CD4-positive, alpha-beta T cell (primary cell): ENCODE measurements at places on chromosomes 6 and 20. TPM values are rescaled to one million over a fixed set of nuclear protein-coding genes. Genes with fewer than 3 reads are reported as not detected.

DNA sequence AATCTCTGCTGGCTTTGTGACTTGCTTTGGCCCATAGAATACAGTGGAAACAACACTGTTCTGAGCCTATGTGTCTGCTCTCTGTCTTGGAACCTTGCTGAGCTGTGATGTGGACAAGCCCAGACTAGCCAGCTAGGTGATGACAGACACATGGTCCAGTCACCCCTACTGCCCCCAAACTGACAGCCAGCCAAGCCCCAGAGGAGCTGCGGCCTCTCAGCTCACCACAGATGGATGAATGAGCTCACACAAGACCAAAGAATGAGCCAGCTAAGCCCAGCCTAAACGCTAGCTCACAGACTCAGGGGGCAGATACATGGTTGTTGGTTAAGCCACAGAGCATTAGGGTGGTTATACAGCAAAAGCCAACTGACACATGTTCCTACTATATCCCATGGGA is 4.1 kb downstream of the AARS2 start:
- no peak for DNase-seq

DNA sequence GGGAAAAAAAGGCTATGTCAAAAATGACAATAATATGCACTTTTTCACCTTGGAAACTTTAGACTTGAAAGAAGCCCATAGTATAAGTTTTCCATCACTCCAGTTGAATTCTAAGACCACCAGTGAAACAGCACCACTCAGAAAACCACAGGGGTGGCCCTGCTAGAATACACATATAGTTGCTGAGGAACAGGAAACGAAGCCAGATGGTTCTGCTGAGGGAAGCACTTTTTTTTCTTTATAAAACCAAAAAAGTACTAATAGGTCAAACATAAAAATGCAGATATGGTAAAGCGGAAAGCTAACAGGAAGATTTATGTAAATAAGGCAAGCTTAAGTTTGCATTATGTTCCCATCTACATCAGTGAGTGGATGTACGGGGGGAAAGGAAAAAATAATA is 303.9 kb downstream of the FOXC1 start:
- no peak for DNase-seq

DNA sequence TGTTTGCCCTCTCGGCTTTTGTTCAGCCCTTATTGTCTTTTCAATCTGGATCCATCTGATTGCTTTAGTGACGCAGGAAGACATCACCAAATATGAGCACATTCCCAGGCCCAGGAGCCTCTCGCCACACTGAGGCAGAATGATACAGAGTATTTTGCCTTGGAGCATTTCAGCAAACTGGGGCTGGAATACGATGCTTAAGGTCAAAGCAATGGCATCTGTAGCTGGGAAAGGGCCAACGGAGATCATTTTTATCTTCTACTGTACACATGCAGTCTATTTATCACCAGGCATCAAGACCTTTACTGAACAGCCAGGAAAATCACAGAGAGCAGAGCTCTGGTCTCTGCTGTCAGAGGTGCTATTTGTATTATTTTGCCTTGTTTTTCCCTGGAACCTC is 655.3 kb downstream of the RNF144B start:
- DNase-seq: no peak

- DNase-seq: no peak
Observed at GRCh38 chr20:20594171-20594530, 118.3 kb downstream of the RALGAPA2 start.

DNA sequence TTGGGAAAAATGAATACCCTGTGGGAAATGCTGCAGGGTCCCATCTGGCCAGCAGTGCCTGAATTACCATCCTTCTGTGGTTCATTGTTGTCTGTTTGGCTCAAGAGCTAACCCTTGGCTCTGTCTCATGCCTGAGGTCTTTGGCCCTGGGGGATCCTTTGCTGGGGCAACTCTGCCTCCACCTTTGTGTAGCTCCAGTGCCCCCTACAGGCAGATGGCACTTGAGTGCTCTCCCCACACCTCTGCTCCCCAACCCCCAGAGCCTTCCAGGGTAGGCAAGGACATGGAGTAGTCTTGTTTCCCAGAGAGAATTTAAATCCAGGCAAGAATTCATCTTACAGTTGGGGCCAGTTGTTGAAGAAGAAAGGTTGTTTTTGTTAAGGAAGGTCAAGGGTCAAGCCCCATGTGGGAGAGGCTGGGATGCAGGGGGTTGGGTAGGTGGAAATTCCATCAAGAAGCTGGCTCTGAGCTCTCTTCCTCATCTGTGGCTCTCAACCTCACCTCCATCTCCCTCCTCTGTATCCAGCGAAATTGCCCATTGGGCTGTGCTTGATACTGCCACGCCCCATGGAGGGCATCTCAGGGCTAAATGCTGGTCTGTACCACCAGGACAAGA is 44.2 kb downstream of the ZNF831 start:
- DNase-seq: peak; percentile 90

DNA sequence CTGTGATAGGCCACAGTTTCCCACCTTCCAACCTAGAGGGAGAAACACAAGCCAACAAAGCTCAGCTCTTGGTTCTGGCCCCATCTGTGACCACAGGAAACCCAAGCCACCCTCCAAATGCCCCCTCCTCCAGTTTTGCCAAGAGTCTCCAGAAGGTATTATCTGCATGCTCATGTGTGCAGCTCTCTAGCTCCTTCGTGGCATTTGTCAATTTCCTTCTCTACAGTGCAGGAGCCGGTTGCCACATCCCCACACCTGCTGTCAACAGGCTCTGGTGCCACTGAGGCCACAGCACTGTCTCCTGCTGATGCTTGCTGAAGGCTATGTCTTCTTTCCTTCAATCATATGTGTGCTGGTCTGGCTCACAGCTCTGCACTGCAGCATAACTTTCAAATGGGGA is 177.2 kb downstream of the CLIC5 start:
- DNase-seq: no peak

DNA sequence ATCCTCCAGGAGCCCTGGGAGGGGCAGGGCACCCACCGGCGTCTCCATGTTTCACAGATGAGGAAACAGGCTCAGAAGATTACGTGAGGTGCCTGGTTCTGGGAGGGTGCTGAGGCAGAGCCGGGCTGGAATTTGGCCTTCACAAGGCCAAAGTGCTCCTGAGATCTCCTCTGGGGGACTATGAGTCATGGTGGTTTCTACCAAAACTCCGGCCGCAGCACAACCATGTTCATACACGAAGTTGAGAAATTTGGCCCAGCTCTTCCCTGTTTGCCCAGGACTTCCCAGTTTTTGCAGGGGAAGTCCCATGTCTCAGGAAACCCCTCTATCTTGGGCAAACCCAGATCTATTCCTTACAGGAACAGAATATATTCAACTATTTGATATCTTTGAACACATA is 172.9 kb upstream of the CDYL start:
- DNase-seq: no peak

- DNase-seq: peak; percentile 56
Observed at GRCh38 chr20:59495894-59496510, 108.3 kb upstream of the PHACTR3 start.

Gene SOX18
- not detected for total RNA-seq

DNA sequence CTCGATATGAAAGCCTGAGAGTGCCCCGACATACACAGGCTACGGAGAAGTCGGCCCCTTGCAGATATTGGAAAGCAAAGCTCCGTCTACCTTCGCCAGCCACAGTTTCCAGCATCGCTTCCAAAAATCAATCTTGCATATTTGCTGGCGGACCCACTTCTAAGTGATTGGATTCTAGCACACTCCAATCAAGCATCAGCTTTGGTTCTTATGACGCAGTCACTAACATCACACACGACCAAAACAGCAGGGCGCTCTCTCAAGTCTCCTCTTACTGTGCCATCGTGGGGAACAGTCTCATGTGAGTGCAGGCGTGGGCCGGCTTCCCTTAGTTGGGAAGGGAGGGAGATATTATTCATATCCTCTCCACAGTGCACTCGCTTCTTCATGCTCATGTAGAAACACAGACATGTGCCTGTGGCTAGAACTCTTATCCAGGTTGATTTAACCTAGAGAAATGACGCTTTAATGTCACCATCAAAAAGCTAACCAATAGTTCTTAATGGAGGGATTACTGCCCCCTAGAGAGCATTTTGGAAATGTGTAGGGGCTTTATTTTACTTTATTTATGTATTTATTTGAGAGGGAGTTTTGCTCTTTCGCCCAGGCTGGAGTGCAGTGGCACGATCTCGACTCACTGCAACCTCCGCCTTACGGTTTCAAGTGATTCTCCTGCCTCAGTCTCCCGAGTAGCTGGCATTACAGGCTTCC is 229.8 kb downstream of the SOD2 start:
- no peak for DNase-seq

- DNase-seq: no peak
Observed at GRCh38 chr6:33324125-33324524, 6.6 kb upstream of the ZBTB22 start.

GRCh38 chr6:82833481-82833880 is 232.2 kb downstream of the UBE3D start:
- no peak for DNase-seq

Gene MEI4
- total RNA-seq: not detected

Gene NMBR
- total RNA-seq: not detected

DNA sequence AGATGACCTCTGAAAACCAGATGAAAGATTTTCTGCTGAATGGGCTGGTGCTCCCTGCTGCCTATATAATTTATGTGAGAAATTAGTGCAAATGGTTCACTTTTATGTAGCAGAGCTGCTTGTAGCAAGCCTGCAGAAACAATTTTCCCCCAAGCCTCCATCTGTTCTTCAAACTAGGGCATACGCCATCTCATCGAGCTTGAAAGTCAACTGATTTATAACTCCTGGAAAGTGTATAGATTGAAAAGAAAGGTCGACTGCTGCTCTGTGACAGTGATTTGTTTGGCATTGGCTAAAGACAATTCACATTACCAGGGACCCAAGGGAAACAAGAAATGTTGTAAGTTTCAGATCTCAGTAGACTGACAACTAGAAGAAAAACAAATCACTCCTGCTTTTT is 93.3 kb downstream of the PACRG start:
- DNase-seq: no peak
